ENCODE measurements at places on chromosomes 5 and 9. TPM values are rescaled to one million over a fixed set of nuclear protein-coding genes. Genes with fewer than 3 reads are reported as not detected.

Gene TPPP
- polyA plus RNA-seq, result 7.7 TPM

Gene KIF4B
- polyA plus RNA-seq, result not detected

Gene NUTM2F
- not detected for polyA plus RNA-seq

Gene FOXI1
- polyA plus RNA-seq, result not detected

Gene PAM
- 104 TPM for polyA plus RNA-seq

Gene GPR150
- 0.22 TPM for polyA plus RNA-seq

Gene PDE6A
- 0.09 TPM for polyA plus RNA-seq

Gene LCP2
- polyA plus RNA-seq, result 7.4 TPM

Gene STK10
- 28.1 TPM for polyA plus RNA-seq

Gene DIPK1B
- polyA plus RNA-seq, result 20.4 TPM

Gene SPATA31D4
- polyA plus RNA-seq, result not detected

Gene HTR4
- not detected for polyA plus RNA-seq

Gene SLCO6A1
- polyA plus RNA-seq, result 0.40 TPM

Gene SPINK4
- polyA plus RNA-seq, result 0.52 TPM

Gene NEUROG1
- polyA plus RNA-seq, result not detected

Gene FBXL17
- polyA plus RNA-seq, result 19.8 TPM

Gene OLFM1
- 5.8 TPM for polyA plus RNA-seq

Gene PCDHGA7
- 1.6 TPM for polyA plus RNA-seq

Gene PHF24
- 0.23 TPM for polyA plus RNA-seq

Gene NR5A1
- polyA plus RNA-seq, result not detected

Gene SLC22A4
- 3.2 TPM for polyA plus RNA-seq

Gene NMUR2
- polyA plus RNA-seq, result 0.22 TPM

Gene TMEM250
- polyA plus RNA-seq, result 27.2 TPM

Gene FAM221B
- polyA plus RNA-seq, result 0.35 TPM

Gene SPATA6L
- polyA plus RNA-seq, result 0.53 TPM

Gene SWI5
- 21.8 TPM for polyA plus RNA-seq

Gene UIMC1
- 29.0 TPM for polyA plus RNA-seq

Data from hindlimb muscle (tissue), 1 donor.